ENCODE measurements at places on chromosomes 16 and 17. TPM values are rescaled to one million over a fixed set of nuclear protein-coding genes. Genes with fewer than 3 reads are reported as not detected.

Gene CSH2
- not detected for total RNA-seq

Gene VEZF1
- total RNA-seq: 110 TPM

Gene SRCIN1
- 13.8 TPM for total RNA-seq

Gene UTS2R
- 0.22 TPM for total RNA-seq

Measured in progenitor cell of endocrine pancreas (in vitro differentiated cells).